ENCODE measurements at places on chromosomes 6 and 20.

DNA sequence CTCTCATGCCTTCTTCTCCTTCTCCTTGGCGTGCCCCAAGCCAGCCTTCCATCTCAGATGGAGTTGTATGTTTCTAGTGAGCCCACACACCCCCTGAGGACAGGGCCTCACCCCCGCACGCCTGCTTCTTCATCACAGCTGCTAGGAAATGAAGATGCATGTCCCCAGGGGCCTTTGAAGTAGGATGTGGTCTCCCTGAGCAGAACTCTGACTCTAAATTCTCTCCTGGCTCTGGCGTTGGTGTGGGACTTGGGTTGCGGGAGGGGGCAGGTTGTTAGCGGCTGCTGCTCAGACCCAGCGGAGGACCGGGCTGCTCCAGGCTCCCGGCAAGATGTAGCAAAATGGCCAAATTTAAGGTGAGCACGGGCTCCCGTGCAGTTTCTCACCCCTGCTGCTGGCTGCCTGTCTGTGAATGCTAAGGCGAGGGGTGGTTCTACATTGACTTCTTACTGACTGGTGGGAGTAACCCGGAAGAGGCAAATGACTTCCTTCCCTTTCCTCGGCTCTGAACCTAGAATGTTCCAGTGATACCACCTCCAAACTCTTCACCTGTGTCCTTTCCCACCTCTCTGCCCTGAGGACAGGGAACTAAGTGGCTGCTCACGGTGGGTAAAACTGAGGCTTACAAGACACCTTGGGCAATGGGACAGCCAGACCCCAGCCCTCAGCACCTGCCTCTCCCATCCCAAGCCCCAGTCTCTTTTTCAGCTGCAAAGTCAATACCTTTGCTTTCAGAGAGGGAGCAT is 8.8 kb downstream of the SYNJ2 start:
- no peak for DNase-seq

GRCh38 chr6:124430740-124431318 is 531.4 kb upstream of the RNF217 start:
- no peak for DNase-seq

GRCh38 chr6:148343047-148343782 is 577 bp downstream of the SASH1 start:
- no peak for DNase-seq

DNA sequence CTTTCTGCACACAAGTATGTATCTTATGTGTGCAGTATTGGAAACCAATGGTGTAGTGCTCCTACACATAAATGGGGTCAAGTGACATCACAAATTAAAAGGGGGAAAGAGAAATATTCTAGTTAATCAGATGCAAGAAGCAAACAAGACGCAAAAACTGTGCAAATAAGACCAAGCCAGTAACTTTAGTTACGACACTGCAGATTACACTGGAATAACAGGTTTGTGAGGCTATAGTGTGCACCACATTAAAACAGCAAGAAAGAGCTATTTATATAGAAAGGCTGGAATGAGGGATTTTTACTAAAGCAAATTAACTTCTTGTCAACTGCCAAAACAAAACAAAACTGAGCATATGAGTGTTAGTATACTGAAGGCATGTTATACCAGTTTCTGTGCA is 45.8 kb downstream of the NR2E1 start:
- DNase-seq, result no peak

GRCh38 chr6:33190504-33191107 is 1.7 kb downstream of the COL11A2 start:
- no peak for DNase-seq

DNA sequence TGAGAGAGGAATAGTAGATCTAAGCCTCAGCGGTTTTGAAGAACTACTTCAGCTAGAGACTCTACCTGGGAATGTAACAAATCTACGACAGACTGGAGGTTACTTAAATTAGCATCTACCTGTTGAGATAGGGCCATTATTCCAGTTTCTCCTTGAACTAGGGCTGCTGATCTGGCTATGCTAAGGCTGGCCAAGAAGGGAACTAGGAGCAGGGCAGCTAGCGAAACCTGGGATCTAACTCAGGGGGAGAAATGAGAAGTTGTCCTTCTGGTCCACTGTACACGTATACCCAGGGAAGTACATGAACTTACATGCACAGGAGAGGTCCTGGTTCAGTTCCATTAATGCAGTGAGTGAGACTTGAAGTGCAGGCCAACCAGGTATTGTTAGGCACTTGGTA is 156.7 kb downstream of the TRIM27 start:
- DNase-seq, result no peak

GRCh38 chr20:33751775-33752174 is 20.0 kb downstream of the ZNF341 start:
- DNase-seq, result no peak

- no peak for DNase-seq
Measured at GRCh38 chr20:45818239-45818638, 5.8 kb downstream of the UBE2C start.

- no peak for DNase-seq
Measured at GRCh38 chr6:140563728-140564127, 1189.3 kb upstream of the CITED2 start.

DNA sequence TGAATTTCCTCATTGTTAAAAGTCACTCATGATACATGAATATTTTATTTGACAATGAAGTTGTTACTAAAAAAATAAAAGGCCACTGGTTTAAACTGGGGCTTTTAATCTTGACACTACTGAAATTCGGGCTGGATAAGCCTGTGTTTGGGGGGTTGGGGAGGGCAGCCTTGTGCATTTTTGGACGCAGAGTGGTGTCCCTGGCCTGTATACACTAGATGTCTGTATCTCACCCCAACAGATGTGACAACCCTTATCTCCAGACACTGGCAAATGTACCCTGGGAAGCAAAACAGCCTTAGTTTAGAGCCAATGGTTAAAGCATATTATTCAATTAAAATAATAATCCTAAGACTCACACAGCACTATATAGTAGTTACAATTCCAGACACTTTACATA is 24.8 kb downstream of the MAN1A1 start:
- DNase-seq, result no peak

DNA sequence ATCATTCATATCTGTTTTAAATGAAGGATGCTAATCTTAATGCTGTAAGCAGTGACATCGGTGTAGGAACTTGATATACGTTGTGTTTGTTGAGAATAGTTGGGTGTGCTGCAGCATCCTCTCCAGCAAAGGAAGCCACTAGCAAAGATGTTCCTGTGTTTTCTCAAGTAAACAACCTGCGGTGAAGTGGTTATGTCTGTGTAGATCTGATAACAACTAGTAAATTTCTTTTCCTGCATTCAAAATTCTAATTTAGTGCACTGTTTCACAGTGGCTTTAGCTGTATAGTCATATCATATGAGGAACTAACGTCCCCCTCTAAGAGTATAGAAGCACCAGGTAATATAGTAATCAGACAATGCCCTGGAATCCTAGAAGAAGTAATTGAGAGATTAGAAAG is 38.7 kb downstream of the NCOA7 start:
- DNase-seq, result no peak

DNA sequence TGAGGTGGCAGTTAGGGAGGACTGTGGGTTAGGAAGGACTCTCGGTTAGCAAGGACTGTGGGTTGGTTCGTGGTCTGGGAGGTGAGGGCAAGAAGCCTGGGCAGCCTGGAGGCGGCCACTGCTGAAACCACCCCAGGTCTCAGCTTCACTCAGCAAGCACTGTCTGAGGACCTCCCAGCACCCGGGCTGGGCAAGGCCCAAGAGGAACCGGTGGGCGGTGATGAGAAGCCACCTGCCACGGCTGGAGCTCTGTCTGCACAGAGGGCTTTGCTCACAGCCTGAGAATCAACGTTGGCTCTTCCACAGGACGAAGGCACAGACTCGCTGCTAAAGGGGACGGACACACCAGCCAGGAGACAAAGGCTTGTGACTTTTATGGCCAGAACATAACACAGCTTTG is 69.3 kb downstream of the DACT2 start:
- DNase-seq, result no peak

DNA sequence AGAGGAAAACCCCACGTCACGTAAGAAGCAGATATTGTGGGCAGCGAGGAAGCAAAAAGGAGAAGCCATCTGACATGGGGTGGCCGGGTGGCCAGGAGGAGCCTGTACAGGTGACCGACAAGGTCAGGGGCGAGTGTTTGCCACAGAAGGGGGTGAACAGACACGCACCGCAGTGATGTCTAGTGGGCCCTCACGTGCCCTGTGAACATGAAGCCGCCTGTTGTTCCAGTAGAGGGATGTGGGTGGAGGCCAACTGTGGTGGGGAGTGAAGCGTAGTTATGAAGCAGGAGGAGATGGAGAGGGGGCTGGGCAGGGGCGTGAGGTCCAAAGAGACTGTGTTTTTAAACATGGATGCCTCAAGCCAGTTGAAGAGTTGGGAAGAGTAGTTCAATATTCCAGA is 20.5 kb downstream of the MYT1 start:
- DNase-seq, result no peak

DNA sequence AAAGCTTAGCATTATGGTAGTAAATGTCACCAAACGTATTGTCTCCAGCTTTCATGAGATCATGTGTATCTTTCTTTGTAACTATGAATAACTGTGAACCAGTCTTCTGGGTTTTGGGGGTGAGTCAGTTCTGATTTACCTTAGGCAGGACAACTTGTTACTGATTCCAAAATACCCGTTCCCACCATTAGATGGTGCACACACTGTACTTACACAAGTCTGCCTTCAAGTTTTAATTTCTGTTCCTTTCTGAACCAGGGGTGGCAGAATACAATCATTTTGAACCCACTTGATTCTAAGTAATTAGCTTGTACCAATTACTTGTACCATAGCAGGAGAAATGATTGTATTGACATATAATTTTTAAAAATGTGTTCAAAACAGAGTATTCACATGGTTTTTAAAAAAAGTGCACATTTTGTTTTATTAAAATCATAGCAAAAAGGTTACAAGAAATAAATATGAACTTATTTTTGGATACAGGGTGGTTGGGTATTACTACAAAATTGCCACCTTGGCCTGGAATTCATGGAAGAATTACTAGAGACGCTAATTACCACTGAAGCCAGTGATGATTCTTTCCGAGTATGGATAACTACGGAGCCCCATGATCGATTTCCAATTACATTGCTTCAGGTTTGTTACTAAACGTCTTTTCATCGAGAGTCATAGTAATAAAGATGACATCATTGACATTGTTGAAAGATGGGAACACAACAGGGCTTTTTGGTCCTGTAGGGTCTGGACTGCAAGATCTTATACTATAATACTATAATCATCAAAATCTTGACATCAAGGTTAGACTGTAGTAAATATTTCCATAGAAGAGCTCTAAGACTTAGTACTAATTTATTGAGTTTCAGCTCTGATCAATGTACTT is 75.2 kb upstream of the GLP1R start:
- no peak for DNase-seq

GRCh38 chr6:127178746-127179145 is 60.3 kb downstream of the RSPO3 start:
- no peak for DNase-seq

DNA sequence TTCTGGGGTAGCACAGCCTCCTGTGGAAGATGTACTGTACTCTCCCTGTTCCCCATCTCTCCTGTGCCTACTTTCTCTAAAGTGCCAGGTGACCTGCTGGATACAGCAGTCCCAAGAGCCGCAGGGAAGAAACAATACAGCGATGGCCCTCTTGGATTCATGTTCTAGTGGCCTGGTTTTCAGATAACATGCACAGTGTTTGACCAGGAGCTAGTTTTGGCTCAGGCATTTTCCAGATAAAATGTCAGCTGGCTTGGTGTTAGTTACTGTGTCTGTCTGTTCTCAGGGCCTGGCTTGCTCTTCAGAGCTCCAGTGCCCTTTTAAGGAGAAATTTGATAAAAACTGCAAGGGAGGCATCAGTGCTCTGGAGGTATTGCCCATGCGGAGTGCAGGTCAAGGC is 41.3 kb downstream of the GABRR2 start:
- DNase-seq, result no peak

DNA sequence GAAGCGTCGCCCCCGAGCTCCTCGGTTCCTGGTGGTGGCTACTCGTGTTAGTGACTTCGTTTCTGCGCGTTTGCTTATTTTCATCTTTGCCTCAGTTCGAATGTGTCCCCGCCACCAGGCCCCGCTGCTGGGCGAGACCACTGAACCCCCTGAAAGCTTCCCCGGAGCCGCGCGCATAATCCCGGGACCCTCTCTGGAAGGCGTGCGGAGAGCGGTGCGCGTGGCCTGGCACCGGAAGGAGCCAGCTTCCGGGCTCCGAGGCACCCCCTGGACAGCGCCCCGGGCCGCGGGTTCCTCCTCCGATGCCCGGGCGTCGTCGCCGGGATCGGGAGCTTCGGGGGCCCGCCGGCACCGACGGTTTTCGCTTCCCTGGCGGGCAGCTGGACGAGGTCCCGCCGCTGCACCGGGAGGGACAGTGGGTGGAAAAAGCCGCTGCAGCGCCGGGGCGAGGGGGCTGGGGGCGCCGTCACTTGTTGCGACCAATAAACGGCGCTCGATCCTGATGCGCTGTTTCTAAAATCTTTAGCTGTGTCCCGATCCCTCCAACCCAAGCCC is 643 bp upstream of the SLC35D3 start:
- no peak for DNase-seq

- DNase-seq, result no peak
Measured at GRCh38 chr20:53099856-53100255, 127.7 kb downstream of the TSHZ2 start.

DNA sequence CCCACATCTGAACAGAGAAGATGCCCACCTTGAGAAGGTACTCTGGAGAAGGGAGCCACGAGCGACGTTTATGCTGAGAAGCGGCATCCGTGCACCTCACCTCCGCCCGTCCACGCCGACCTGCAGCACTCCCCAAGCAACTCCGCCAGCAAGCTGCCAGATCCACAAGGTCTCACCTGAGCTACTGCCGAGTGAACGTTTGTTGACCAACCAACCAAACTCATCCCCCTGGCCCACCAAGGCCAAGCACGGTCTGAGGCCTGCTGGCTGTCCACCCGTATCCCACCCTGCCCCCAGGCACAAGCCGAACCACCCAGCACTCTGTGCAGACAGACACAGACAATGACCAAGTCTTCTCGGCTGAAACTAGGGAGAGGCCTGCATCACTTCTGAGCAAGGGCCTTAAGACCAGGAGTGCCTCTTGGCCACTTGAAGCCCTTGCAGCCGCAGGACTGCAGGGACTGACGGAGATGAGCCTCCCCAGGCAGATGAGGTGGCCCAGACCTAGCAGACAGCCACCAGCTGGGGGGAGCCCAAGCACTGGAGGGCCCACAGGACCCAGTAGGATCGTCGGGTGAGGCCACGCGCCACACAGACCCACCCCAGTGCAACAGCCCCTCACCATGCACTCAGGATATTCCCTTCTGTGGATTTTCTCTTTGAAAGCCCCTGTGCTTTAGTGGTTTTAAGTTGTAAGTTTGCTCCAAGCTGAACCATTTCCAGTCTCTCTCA is 12.1 kb downstream of the TAF4 start:
- no peak for DNase-seq

- no peak for DNase-seq
Measured at GRCh38 chr6:156853733-156854132, 76.6 kb downstream of the ARID1B start.

GRCh38 chr6:45812922-45813321 is 202.7 kb downstream of the CLIC5 start:
- DNase-seq, result no peak

- no peak for DNase-seq
Measured at GRCh38 chr6:53811082-53811481, 16.3 kb downstream of the LRRC1 start.

Measured in stimulated activated CD8-positive, alpha-beta memory T cell treated with anti-CD3 and anti-CD28 coated beads, Interleukin-7, amount 100 ng/mL, for 1 hour (primary cell).